ENCODE measurements at places on chromosomes 11 and 22.

DNA sequence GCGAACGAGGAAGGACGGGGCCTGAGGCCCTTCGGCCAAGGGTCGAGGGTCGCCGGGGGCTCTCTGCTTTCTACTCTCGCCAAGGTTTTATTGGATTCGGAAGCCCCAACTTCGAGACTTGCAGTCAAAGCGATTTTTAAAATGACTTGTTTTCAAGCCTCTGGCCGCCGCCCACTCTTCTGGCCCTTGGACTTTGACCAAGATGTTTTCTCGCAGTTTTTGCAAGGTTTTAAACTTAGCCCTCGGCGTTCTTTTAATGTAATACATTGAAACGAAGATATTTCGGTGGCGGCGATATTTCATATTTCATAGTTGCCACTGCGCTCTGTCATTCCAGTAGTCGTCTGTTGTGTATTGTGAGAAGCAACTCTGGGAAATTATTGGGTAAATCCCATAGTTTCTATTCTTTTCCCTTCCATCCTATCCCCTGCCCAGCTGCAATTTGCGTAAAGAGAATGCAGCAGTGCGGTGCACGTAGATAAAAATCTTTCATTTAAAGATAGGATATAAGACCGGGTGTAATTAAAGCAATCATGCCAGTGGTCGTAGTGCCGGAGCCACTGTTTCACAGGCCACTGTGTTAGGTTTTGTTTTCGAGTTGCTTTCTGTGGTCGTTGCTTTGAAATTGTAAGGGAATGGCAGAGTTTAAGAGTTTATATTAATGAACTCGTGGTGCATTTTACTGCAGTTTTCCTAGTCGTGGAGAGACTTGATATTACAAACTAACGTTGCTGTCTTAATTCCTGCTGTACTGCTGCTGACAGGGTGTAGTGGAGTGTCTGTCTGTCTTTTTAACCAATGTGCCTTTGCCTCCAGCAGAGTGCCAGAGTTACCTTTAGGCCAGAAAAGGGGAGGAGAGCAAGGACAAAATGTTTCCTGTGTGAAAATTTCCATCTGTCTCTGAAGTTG lies 702 bp downstream of the BIRC2 start:
- no peak for DNase-seq

DNA sequence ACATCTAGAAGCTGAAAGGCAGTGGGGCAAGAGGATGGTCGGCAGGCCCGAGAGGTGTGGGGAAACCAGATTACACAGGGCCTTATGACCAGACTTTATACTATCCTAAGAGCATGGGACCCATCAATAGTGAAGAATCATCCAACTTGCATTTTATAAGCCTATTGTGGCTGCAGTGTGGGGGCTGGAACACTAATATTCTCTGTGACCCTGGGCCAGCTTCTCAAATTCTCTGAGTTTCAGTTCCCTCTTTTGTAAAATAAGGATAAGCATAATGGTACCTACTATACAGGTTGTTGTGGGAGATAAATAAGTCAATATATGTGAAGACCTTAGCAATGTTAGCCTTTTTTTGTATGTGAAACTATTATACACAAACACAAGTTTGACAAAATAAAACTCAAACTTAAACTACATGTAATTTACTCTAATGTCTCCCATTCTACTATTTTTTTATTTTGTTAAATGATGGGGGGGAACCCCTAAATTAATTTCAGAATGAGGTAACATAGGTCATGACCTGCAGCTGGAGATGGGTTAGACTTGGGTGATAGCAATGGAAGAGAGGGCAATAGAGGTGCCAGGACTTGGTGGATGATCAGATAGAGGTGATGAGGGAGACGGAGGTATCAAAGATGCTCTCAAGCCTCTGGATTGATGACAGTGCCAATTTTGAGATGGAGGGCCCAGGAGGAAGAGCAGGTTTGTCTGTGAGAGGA lies 30.1 kb downstream of the SMCO4 start:
- DNase-seq = no peak

GRCh38 chr22:20414450-20414849 lies 20.5 kb downstream of the ZNF74 start:
- no peak for DNase-seq

GRCh38 chr11:2202071-2202899 lies 30.7 kb upstream of the TH start:
- DNase-seq = no peak

DNA sequence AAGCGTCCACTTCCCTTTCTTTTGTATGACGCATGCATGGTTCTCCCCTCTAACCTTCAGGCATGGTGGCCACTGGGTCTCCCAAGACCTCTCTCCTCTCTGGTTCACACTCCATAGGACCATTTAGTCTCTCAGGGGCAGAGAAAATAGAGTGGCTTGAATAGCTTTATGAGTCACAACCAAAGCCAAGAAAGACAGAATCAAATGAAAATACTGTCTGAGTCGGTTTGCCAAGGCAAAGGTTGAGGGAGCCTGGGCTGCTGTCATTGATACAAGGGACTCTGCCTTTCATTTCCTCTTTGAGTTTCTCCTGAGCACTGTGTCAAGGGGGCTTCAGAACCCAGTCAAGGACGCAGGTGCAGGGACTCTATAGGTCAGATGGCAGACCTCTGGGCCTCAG lies 44.2 kb downstream of the TENM4 start:
- no peak for DNase-seq

DNA sequence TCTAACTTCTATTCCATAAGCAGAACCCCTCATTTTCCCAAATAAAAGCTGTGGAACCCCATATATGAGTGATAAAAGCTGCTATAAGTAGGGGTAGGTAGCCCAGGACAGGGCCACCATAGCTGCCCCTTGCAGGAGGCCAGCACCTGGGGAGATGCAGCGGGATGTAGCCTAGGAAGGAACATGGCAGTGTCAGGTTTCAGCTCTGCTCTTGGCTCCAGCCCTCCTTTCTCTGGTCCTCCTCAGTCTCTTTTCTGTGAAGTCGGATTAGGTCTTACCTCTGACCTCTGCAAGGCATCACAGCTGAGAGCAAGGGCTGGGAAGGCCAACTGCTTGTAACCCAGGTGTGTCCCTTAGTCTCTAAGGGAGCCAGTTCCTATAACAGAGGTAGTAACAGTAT lies 135.6 kb downstream of the NAV2 start:
- DNase-seq = no peak

DNA sequence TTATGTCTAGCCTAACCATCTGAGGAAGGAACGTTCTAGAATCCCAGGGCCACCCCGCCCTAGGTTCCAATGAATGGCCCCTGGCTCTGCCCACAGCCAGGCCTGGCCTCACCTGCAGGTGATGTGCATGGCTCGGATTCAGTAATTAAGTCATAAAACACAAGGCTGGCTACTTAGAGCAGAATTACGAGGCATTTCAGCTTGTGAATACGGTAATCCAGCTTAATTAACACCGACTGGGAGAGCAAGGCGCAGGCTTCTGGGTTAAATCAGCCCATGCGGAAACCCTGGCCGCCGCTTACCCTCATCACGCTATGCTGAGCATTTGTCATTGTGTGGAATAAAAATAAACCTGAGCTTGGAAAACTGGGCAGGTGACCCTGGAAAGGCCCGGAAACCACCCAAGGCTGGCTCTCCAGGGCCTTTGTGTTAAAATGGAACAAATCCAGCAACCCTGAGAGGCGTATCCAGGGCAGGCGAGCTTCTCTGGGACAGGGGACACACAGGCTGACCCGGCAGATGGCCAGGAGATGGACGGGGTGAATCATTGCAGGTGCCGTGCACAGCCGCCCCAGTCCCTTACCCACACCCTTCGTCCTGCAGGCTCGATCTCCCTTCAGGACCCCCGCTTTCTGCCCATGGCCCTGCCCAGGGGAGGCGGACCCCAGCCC lies 220.2 kb downstream of the CTTN start:
- no peak for DNase-seq

- no peak for DNase-seq
Observed at GRCh38 chr11:60891103-60891741, 15.2 kb downstream of the PRPF19 start.

DNA sequence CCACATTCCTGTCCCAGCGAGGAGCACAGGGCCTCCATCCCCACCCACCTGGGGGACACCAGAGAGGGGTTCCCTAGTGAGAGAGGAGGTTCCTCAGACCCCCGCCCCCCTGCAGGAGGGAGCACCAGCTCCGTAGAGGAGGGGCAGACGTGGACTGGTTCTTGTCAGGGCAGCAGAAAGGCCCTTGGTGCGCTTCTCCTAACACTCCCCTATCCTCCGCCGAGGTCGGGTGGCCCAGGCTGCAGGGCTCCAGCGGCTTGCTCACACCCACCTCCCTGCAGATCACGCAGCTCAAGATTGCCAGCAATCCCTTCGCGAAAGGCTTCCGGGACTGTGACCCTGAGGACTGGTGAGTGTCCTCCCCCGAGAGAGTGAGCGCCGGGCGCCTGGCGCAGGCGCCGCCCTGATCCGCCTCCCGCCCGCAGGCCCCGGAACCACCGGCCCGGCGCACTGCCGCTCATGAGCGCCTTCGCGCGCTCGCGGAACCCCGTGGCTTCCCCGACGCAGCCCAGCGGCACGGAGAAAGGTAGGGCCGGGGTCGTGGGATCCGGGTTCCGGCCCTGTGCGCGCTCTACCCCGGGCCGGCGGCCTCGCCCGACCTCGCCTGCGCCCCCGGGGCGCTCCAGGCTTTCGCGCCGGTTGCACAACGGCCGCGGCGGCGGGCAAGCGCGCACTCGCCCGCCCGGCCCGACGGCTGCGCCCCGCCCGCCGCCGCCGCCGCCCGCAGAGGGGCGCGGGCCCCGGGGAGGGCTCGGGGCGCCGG lies 5.1 kb downstream of the TBX1 start:
- DNase-seq = no peak

DNA sequence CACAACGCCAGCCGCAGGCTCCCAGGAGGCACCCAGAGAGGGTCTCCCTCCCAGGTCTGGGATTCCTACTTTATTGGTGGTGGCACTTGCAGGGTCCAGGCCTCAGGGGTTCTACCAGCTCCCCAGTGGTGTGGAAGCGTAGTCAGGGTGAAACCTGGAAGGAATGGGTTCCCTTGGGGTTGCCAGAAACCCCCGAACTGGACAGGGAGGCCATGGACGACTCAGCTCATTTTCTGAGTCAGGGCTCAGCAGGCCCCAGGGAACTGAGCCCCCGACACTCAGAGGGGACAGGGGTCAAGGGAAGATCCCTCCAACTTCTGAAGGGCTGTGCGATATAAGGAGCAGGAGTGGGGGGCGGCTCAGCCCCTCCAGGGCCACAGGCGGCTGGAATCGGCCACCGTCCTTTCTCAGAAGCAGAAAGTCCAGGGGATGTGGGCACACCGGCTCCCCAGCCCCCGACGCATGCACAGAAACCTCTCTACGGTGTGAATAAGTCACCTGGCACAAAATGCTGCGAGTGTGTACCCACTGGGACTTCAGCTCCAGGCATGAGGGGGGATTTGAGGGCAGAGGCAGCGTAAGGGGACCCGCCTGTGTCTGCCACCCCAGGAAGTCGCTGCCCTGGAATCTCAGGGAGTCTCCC lies 25.1 kb downstream of the MRGPRG start:
- no peak for DNase-seq

GRCh38 chr11:30992513-30992849 lies 377.1 kb downstream of the DCDC1 start:
- no peak for DNase-seq

- no peak for DNase-seq
Observed at GRCh38 chr22:35310556-35311550, 11.2 kb downstream of the TOM1 start.

GRCh38 chr11:86594746-86595145 lies 77.7 kb downstream of the ME3 start:
- no peak for DNase-seq

DNA sequence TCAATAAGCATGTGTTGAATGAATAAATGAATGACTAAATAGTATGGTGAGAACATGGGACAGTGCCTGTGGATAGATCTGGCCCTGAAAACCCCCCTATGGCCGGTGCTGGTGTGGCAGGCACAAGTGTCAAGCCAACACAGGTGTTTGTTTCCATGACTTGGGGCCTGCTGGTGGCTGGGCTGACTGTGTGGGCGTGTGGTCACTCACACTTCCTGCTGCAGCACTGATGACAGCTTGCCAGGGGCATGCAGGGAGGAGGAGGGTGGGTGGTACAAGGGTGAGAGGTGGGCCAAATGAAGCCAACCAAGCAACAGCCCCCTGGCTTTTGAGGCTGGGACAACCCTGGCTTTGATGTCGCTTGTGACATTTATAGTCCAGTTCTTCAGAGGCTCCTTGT lies 30.3 kb upstream of the ABCC8 start:
- DNase-seq = no peak

- no peak for DNase-seq
Observed at GRCh38 chr11:67504005-67504949, 886 bp downstream of the PITPNM1 start.

- DNase-seq = no peak
Observed at GRCh38 chr22:39344046-39344390, 5.8 kb upstream of the SYNGR1 start.

DNA sequence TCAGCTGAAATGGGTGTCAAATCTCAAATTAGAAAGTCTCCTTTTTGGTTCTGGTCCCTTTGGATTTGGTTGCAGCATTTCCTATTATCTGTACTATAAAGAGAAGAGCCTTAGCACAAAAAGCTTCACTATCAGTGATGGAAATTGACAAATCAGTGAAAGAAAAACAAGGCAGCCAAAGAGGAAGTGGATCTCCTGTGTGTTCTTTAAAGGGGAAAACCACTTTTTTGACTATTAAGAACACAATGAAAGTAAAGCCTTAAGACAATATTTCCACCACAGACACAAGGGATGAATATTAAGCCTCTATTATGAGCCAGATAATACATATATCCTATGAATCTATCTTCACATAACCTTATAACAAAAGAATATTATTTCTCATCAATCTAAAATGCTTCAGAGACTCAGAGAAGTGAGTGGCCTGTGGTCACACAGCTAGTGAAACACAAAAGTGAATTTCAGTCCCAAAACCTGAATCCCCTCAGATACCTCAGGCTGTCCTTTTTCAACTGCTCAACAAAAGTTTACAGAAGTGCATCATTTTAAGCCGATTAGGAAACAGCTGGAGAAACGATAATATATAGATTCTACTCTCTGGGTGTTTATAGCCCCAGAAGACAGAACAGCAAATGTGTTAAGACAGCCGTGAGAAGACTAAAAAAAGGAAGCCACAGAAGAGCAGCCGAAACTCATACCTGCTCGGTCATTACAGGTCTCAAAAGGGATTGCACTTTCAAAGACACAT lies 24.4 kb upstream of the FSHB start:
- no peak for DNase-seq

- DNase-seq = no peak
Observed at GRCh38 chr11:115884800-115885534, 380.8 kb upstream of the CADM1 start.

DNA sequence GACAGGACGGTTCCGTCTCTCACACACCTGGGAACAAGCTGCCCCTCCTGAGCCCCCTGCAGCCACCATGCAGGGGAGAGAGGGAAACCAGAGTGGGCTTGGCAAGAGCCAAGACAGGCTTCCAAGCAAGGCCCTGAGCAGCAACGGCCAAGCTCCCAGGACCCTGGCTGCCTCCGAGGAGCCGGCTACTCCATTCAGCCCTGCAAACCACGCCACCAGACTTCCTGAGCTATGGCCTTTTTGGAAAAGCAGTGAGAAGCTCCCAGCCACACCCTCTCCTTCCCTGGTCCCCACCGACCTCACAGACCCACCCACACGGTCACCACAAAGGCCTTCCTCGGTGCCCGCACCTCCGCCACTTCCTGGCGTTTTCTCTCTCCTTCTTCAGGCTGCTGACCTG lies 479.0 kb downstream of the BRD1 start:
- DNase-seq = no peak
